ENCODE measurements at places on chromosomes 2 and 18.

DNA sequence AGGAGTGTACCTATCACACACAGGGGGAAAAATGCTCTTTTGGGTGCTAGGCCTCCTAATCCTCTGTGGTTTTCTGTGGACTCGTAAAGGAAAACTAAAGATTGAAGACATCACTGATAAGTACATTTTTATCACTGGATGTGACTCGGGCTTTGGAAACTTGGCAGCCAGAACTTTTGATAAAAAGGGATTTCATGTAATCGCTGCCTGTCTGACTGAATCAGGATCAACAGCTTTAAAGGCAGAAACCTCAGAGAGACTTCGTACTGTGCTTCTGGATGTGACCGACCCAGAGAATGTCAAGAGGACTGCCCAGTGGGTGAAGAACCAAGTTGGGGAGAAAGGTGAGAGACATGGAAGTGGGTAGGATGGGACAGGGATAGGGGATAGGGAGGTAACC, 12.2 kb downstream of the DHRS9 start:
- DNase-seq: no peak

- DNase-seq: no peak
These were observed 68.6 kb upstream of the GPC1 start for GRCh38 chr2:240366901-240367300.

GRCh38 chr2:9675415-9676351, 44.9 kb upstream of the YWHAQ start:
- peak; percentile 84 for DNase-seq

DNA sequence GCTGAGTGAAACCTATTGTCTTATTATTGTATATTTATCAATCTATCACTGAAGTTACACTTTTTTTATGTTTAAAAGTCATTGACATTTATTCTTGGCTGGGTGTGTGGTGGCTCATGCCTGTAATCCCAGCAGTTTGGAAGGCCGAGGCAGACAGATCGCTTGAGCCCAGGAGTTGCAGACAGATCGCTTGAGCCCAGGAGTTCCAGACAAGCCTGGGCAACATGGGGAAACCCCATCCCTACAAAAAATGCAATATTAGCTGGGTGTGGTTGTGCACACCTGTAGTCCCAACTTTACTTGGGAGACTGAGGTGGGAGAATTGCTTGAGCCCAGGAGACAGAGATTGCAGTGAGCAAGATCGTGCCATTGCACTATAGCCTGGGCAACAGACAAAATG, 97.8 kb downstream of the EPC2 start:
- no peak for DNase-seq

GRCh38 chr18:3499501-3499900, 49.5 kb downstream of the TGIF1 start:
- no peak for DNase-seq

DNA sequence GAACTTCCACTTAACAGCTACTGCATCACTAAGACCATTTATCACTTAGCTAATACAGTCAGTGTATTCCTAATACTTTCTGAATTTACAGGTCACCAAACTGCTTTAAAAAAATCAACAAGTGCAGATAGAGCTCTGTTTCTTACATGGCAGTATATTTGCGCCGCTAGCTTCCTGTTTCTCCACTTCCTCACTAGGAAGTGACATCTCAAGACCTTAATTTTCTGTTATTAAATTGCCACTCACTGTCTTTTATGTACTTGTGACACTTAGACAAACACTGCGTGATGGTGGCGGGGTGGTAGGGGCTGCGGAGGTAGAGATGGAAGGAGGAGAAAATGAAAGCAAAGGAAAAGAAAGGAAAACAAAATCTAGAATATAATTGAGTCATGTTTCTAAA, 53.7 kb upstream of the CRIM1 start:
- DNase-seq: no peak
